ENCODE measurements at places on chromosomes 5 and 9.

DNA sequence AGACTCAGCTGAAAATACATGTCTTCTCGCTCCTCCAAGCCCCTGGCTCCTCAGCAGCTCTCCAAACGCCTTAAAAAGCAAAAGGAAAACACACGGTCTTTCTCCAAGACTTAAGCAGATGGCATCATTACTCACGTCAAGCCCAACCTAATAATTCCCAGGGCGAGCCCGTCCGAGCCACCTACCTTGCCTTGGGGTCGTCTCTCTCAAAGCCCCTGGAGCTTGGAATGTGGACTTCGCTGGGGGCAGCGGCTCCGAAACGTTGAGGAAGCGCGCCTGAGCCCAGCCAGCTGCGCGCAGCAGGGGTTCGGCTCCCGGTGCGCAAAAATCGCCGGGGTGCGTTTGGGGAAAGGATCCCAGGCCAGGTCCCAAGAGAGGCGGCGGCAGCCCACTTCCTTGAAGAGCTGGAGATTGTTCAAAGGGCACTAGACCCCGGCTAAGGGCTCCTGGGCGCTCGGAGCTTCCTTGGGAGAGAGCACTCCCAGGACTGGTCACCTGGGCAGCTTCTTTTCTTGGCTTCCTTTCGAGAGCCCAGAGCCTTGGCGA, 395 bp downstream of the DRD1 start:
- DNase-seq = no peak

GRCh38 chr9:126613651-126614050, at the start of gene LMX1B:
LMX1B (plus strand) TSS chr9:126613928; CDS start chr9:126614450, 522 bp downstream.
- DNase-seq = no peak

GRCh38 chr9:89305868-89306267, 5.1 kb upstream of the CKS2 start:
- no peak for DNase-seq

- peak; percentile 34 for DNase-seq
These were observed 52.6 kb upstream of the ARAP3 start for GRCh38 chr5:141734501-141735229.

- peak; percentile 98 for DNase-seq
These were observed at the start of gene FNIP1 for GRCh38 chr5:131796793-131797693. FNIP1 (minus strand) TSS chr5:131797017; CDS start chr5:131796921, 96 bp downstream.

DNA sequence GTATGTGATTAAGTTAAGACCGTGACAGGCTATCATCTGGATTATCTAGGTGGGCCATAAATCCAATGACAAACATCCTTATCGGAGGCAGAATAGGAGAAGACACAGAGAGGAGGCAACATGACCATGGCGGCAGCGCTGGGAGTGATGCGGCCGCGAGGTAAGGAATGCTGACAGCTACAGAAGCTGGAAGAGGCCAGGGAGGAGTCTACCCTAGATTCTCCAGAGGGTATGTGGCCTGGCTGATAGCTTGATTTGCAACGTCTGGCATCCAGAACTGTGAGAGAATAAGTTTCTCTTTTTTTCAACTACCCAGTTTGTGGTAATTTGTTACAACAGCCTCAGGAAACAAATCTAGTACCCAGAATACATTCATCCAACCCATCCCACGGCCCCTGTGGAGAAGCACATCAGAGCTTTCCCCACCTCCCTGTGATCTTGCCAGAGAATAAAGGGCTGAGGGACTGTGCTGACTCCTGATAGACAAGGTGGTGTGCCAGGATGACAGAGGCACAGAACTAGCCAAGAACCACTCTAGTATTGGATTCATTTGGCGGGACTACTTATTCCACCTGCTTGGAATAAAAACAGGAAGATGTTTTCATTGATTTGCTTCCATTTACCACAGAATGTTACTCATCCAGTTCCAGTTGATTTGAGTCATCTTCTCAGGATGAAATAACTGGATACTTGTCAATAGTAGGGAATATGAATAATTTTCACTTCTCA, 187.4 kb downstream of the MAN2A1 start:
- no peak for DNase-seq

DNA sequence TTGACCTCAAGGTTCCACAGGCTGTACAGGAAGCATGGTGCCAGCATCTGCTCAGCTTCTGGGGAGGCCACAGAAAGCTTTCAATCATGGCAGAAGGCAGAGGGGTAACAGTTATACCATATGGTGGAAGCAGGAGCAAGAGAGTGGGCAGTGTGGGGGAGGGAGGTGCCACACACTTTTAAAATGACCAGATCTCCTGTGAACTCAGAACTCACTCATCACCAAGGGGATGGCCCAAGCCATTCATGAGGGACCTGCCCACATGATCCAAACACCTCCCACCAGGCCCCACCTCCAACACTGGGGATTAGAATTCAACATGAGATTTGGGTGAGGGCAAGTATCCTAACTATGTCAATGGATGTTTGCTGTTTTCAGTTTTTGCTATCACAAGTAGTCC, 16.2 kb downstream of the CYFIP2 start:
- no peak for DNase-seq

DNA sequence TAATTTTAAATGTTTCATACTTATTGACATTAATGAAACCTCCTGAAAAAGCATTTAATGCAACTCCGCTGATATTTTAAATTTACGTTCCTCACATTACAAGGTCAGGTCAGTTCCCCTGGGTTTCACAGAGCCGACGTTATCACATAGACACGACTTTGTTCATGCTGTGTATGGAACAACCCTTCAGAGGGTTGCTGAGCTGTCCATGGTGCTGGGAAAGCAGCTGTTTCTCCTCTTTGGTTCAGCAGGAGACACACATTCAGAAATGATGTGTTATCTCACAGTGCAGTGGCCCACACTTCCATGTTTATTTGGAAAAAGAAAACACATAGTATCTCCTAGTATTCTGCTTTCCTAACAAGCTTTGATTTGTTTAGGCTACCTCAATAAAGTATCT, 53.5 kb downstream of the PPP2R2B start:
- peak; percentile 2 for DNase-seq

DNA sequence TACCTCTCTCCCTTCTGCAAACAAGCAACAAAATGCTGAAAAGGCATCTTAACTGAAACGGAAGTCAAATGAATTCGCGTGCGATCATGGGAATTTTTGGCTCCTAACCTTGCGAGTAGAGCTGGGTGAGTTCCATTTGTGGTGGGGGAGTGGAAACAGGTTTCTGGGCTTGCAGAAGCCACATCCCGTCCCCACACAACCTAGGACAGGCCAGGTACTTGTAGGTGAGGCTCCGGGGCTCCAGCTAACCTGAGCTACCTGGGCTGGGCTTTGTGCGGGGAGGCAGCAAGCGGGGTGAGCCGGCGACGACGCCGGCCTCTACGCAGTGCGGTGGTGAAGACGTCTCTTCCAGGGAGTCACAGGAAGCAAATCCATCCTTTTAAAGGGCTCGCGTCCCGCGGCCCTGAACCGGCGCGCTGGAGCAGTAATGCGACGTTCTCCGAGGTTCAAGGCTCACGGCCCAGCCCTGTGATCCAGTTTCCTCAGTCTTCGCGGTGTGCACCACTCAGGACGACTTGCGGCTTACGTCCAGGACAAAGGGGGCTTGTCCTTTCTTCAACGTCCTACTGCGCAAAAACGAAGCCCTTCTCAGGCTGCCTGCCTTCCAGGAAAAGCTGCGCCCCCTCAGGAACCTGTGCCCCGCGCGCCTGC, 567 bp upstream of the SPIN1 start:
- DNase-seq = peak; percentile 35

GRCh38 chr5:139657363-139658321, 9.5 kb downstream of the CXXC5 start:
- no peak for DNase-seq

GRCh38 chr5:139980765-139981164, 62.3 kb downstream of the NRG2 start:
- no peak for DNase-seq

DNA sequence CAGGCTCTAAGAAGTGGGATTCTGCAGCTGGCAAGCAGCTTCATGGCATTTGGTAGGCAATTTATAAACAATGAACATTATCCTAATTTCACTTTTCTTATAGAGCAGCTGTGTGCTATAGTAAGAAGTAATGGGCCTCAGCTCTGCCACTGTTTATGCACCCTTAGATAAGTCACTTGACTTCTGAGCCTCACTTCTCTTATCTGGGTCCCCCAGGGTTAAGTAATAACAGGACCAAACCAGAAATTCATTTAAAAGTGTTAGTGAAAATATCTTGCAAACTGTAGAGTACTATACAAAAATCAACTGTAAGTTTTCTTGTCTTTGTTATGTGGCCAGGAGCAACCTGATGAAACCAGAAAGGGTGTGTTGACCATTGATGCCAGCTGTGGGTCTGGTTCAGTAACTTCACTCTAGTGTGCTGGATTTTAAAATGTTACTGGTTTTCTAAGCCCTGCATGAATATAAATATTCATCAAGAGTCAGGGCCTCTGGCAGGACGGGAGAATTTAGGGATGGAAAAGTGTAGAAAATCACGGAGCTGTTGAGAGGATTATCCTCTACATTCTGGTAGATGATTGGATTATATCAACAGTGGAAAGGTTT, 24.2 kb downstream of the TNFAIP8 start:
- DNase-seq = no peak

DNA sequence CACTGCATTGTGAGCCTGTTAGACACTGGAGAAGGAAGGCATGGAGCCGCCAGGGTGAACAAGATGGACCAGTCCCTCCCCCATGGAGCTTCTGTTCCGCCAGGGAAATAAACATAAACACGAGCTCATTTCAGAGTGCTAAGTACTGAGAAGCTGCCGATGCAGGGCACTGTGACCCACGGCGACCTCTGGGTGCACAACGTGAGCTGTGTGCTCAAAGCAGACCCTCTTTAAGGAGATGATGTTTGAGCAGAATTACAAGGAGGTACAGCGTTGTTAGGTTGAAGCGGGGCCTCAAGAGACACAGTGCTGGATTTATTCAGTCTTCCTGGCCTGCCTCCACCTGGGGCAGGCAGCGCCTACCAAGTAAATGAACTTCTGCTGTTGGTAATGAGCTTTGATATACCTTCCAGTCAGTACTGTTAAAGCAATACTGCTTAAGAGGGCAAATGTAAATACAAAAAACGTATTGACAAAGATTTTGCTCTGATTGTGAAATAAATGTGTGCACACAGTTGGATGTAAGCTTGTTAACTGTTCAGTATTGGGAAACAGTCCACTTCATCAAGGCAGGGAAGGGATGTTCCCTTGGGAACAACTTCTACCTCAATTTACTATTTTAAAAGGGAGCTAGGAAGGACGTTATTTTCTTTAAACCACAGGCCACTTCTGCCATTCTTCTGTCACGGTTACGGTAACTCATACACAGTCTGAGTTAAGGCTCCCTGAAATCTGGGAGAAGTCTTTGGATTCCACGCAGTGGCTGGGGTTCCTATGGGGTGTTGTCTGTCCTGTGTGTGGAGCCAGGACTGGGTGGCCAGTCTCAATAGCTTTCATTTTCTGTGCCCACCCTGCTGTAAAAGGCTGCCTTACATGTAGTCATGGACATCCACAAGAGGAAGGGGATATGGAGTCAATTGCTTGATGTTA, 48.9 kb upstream of the DMRT1 start:
- DNase-seq = no peak

- DNase-seq = no peak
These were observed 305.0 kb downstream of the TENT4A start for GRCh38 chr5:7018198-7018597.

GRCh38 chr9:92325991-92326500, 293 bp downstream of the CENPP start:
- no peak for DNase-seq

- no peak for DNase-seq
These were observed 92.0 kb upstream of the DNAH5 start for GRCh38 chr5:14036514-14036913.

DNA sequence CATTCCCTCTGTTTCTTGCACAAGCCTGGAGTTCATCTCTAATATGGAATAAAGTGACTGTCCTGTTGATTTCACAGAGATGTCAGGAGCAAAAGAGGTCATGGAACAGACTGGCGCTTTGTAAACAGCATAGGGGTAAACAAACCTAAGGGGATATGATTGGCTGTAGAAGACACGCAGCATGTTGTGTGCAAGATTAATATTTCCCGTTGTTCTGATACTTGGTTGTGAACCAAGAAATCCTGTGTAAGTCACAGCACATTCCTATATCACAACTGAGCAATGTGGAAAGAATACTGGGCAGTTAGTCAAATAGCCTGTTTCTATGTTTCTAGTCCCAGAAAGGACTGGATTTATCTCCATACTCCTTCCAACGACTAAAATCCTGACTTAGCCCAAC, 3.2 kb downstream of the ADAMTS12 start:
- DNase-seq = no peak

- DNase-seq = no peak
These were observed 39.4 kb upstream of the ERCC6L2 start for GRCh38 chr9:95836072-95836471.

DNA sequence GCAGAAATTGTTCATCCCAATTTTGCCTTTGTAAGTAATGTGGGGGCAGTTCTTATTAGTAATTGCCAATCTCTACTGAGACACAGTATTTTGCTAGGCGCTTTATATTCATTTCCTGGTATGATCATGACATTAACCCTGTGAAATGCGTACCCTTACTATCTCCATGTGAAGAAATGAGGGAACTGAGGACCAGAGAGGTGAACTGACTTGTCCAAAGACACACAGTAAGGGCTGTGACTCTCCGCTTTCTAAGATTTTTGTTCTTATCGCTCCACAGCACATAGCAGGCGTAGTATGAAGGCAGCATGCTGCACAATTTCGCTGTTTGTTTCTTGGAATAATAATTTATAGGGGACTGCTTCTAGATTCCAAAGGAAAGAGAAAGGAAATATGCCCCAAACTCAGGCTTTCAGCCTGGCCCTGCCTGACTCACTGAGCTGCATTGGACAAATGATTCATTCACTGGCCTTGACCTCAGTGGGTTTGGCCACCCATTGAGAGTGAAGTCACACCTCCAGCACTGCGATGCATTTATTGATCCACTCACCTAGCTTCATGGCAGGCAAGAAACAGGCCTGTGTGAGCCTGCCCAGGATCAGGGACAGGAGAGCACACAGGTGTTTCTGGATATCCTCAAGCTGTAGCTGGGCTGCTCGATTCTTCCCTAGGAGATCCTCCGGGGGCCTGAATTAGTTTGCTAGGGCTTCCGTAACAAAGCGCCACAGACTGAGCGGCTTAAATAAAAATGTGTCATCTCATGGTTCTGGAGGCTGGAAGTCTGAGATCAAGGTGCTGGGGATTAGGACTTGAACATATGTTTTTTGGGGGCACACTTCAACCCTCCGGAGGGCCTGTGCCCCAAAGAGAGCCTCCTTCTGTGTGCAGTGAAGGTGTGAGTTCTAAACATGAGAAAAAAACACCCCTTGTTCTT, 7.2 kb upstream of the DUSP1 start:
- no peak for DNase-seq

Measured in activated CD4-positive, alpha-beta T cell treated with anti-CD3 and anti-CD28 coated beads, Interleukin-2, amount 50 U/mL, for 1 hour (primary cell).